Activated T-helper 1 cell treated with anti-CD3 and anti-CD28 coated beads, Interleukin-2, amount 50 U/mL, for 16 hours (primary cell): ENCODE measurements at places on chromosomes 6 and 20.

DNA sequence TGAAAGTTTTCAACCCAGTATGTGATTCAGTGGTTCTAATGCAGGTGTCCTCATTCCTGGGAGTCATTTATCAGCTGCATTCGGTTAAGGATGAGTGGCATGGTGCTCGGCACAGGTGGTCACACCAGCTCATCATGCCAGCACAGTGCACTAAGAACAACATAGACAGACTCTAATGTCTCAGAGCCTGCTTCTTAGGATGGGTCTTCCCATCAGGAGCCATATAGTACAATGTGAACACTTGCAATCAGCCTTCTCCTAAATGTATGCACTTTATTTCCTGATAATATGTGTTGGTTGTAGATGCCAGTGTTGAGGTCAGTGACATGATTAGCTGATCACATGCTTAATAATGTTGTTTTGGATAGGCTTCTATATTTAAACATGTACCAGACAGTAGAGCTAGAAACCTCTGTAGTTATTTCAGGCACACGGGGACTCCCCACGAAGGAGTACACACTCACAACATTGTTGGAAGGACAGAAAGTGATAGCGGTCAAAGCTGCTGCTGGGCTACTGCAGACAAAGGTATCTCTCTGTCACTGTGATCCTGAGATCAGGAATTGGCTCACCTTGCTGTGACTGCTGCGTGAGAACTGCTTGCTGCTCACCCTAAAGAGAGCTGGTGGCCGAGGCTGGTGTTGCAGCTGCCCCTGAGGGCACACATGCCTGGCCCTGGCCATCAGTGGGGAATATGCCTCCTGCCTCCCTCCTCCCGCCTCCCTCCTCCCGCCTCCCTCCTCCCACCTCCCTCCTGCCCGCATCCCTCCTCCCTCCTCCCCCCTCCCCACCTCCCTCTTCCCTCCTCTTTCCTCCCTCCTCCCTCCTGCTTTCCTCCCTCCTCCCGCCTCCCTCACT lies 195.4 kb downstream of the SMOC2 start:
- no peak for DNase-seq

- no peak for DNase-seq
These were observed at the start of gene PLCB4 for GRCh38 chr20:9068841-9069663. Gene PLCB4 (plus strand): TSS chr20:9069087. CDS start chr20:9307815, 238,728 bp downstream.

- no peak for DNase-seq
These were observed 64.9 kb upstream of the ARHGAP18 start for GRCh38 chr6:129774697-129775447.

- DNase-seq = no peak
These were observed 138.5 kb upstream of the PHACTR1 start for GRCh38 chr6:12578097-12578496.

GRCh38 chr20:50067461-50067860 lies 45.5 kb downstream of the UBE2V1 start:
- DNase-seq = no peak

GRCh38 chr20:3794701-3795420 lies 1.2 kb upstream of the CDC25B start:
- no peak for DNase-seq

GRCh38 chr20:62365814-62366369 lies 1.2 kb downstream of the LAMA5 start:
- no peak for DNase-seq

DNA sequence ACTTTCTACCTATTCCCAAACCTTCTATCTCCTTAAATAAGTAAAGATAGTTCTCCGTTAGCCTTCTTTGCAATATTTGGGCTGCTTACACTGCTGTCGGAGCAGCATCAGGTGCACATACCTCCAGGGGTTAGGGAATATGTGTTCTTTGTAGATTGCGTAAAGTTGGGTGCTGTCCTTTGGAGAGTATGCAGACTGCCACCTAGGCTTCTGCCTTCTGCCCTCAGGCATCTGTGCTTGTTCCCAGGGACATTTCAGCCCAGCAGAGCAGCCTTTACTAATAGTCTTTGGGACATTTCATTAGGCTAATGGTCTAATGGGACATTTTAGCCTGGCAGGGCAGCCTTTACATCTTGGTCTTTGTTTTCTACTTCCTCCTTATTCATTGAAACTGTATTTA lies 260.6 kb downstream of the TPBG start:
- DNase-seq = no peak

DNA sequence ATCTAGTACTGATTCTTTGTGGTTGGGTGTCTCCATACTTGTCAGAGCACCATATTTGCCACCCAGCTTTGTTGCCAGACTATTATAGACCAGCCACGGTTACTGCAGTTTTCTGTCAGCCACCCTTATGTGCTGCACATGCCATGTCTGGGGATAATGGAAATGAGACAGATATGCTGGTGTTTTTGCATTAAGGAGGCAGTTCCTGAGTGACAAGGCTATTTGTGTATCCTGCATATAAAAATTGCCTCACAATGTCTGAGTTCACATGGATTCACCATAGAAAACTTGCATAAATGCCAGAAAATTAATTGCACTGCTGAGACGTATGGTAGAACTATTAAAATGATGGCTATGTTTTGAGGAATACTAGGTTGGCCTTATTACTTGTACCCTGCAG lies 51.8 kb downstream of the NKAIN2 start:
- DNase-seq = no peak

DNA sequence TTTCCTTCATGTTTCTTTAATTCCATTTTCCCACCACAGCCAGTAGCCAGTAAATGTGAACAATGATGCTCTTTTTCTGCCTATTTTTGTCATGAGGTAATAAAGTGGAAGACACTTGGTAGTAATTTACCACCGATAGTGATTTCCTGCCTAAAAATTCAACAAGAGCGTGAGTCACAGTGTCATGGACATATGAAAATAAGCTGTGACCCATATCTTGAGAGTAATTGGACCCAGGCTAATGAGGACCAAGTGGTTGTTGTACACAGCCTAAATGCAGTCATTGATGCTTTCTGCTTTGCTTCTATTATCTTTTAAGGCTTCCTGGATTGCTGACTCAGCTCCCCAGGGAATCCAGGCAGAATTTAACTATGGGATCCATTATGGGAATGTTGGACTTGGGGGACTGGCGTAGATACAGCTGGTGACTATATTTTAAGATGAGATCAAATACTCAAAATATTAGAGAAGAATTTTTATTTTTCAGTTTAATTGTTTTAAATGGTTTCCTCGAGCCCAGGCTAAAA lies 265.9 kb upstream of the FERMT1 start:
- DNase-seq = no peak

GRCh38 chr6:132084811-132085509 lies 133.8 kb upstream of the CCN2 start:
- no peak for DNase-seq

- DNase-seq = no peak
These were observed 6.3 kb downstream of the SCML4 start for GRCh38 chr6:107817784-107818183.
